Activated CD8-positive, alpha-beta memory T cell treated with anti-CD3 and anti-CD28 coated beads for 48 hours (primary cell): ENCODE measurements at places on chromosomes 4 and X.

DNA sequence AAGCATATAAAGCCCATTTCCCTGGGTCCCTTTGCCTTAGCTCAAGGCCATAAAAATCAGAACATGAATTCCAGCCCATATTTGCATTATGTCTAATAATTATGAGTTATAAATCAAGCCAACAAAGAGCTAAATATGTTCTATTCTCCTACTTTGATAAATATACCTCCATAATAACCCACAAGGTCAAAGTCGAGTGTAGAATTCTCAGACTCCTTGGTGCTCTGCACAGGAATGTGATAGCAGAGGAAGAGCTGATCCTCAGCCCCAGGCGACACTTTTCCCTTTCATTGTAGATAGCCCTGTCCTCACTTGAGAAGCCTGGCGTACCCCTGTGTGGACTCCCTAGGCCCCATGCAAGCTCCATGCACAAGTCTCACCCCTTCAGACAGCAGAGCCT, 85.6 kb downstream of the CASP3 start:
- no peak for DNase-seq

DNA sequence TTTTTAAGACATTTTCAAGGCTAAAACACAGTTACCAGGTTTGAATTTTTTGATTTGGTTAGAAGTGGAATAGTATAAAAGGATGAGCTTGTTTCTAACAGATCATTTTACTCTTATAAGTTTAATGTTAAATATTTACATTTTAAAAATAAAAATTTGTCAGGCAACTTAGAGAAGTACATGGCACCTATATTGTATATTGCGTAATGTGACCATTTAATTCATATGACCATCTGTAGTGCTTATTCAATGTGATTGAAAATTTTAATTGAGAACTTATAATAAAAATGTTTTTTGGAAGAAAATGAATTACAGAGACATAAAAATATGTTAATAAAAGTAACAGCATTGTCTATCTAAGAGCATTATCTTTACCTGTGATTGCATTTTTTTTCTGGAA, 1632.4 kb downstream of the RPA4 start:
- no peak for DNase-seq

DNA sequence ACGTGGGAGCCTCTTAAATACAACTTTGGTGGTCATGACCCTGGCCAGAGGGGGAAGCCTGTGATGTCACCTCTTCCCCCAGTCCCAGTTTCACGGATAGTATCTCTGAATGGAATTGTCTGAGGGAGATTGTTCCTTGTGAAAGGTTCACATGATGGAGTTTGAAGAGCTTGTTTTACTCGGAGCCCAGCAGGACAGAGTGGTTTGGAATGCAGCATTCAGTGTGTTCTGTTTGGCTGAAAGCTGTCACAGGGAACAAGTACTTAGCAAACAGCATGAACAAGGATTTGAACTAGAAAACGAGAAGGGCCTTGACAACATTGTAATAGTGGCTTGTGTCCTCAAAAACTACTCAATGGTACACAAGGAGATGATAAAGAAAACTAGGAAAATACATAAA, 133.9 kb upstream of the CXorf66 start:
- DNase-seq = no peak

GRCh38 chrX:13662355-13662791, 9.4 kb downstream of the TCEANC start:
- DNase-seq = no peak

GRCh38 chrX:70480660-70481018, 36.0 kb downstream of the DLG3 start:
- no peak for DNase-seq

DNA sequence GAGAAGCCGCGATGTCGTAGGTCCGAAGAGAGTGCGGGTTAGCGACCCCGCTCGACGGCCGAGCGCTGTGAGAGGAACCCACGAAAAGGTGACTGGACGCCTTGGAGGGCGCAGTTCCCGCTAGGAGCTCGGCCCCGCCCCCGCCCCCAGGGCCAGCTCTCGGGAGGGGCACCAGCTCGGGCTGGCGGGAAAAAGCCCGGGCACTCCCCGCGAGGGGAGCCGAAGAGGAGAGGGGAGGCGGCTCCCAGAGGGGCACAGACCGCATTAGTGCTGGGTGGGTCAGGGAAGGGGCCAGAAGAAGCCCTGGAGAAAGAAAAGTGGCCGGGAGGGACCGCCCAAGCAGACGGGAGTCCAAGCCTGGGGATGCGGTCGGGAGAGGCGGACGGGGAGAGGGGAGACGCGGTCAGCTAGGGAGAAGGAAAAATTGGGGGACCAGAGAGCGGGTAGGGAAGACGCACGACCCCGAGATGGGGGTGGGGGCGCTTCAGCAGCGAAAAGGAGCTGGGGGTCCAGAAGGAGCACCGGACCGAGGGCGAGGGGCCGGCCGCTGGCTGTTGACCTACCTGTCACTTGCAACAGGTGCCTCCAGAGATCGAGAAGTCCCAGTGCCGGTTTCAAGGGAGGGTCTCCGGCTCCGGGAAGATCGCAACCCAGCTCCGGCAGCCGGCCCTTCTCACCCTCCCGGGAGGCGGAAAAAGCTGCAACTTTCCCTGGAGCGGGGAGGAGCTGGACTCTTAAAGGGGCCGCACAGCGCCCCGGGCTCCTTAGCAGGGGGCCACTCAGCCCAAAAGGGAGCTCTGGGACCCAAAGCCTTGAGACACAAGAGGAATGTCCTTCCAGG, at the start of gene SYTL4:
TSS of gene SYTL4 (minus strand) at position 681 of the 841 bp plus-strand sequence. CDS start 30,084 bp downstream, outside the sequence.
- no peak for DNase-seq

DNA sequence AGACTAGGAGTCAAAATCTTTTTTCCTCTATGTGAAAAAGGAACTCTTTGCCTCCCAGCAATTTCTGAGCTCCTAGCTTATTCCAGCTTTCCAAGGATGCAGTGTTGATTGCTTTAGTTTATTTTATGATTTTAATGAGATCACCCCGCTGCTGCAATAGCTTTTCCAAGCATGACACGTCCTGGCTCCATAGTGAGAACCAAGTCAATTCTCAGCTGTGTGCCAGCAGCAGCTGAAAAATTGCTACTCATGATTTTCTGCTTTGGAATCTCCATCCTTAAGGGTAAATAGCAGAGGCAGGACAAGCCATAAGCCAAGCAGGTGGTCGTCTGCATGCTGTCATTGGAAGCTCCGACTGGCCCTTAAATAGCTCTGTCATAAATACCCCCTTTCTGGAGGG, 64.5 kb downstream of the FTHL17 start:
- DNase-seq = no peak

DNA sequence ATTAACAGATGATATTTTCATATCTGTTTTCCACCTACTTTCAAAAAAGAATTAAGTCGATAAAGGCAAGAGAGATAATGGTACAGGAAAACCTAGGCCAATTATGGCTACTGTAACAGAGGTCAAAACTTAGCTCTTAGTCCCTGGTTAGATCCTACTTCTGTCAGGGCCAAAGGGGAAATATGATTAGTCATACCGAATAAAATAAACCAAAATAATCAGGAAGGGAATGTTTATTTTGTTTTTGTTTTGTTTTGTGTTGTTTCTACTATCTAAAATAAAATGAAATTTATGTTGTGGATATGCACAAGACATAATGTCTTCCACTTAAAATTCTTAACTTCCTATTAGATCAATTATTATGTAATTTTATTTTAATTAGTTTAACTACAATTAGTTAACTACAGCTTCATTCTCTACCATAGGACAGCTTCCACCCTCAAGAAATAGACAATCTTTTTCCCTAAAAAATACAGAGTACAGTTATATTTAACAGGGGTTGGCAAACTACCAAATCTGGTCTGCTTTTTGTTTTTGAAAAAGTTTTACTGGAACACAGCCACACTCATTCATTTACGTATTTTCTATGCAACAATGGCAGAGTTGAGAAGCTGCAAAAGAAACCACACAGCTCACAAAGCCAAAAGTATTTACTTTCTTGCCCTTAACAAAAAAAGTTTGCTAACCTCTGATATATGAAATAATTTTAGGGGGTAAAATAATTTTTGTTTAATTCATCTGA, 25.4 kb downstream of the TMEM47 start:
- no peak for DNase-seq

- no peak for DNase-seq
Measured at GRCh38 chrX:17033225-17033624, 86.8 kb downstream of the REPS2 start.

- no peak for DNase-seq
Measured at GRCh38 chrX:1291110-1291740, 22.6 kb downstream of the CSF2RA start.

DNA sequence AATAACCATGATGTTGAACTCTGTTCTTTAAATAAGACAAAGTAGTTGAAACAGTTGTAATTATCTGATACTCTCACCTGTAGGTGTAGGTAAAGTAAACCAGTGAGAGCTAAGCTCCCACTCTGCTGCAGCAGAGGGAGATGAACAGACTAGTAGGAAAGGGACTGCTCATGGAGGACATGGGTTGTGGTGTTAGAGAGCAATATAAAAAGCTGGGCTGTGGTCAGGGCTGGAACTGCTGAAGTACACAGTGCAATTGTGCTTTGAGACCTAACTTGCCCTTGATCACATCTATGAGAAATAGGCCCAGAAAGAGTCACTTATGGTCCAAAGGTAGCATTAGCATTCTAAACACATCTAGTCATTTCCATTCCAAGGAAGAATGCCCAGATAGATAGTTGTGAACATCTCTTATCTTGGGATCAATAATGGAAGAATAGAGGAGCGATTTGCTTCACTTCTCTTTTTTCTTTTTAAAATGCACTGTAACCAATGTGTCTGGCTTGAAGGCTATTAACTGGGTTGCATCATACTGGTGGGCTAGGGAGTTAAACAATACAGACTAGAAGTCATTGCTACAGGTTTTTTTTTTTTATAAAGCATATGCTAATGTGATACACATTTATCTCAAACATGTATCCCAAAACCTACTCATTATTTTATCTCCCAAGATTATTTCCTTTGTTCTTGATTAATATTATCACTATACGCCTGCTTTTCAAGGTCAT, 251.3 kb upstream of the CENPE start:
- no peak for DNase-seq

DNA sequence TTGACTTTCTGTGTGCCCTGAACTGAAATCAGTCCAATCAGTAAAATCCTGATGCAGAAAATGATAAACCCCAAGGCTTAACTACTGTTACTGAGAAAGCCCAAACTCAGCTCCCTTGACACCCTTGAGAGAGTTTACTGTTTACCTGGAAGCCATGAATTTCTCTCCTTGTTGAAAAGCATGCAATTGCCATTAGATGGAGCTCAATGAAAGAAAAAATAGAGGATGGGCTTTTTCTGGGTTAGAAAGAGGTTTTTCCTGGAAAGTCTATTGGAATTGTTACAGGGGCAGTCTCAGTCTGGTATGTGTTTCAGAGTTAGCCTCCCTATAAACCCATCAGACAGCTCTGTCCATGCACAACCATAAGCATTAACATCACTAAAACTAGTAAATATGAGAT, 66.4 kb upstream of the C4orf54 start:
- DNase-seq = no peak

DNA sequence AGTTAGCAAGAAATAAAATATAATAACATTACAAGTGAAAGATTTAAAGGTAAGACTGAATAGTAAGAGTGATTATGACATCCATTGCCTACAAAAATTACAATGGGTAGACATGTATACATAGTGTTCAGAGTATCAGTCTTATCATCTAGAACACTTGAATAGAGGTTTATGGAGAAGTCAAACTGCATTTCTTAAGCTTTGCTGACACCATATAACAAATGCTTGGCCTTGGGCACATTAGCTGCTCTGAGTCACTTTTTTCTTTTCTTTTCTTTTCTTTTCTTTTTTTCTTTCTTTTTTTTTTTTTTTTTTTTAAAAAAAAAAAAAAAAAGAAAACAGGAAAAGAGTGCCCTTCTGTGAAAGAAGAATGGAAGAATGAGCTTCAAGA, 220.0 kb downstream of the SPCS3 start:
- no peak for DNase-seq
